ENCODE measurements at places on chromosomes 4 and X.
A peak's percentile ranks its signal among the peaks of the same experiment; 100 is the strongest.

GRCh38 chr4:61277785-61278760 is 77.9 kb downstream of the ADGRL3 start:
- DNase-seq = no peak

GRCh38 chr4:158018221-158018830 is 154.5 kb downstream of the GASK1B start:
- peak; percentile 39 for DNase-seq

DNA sequence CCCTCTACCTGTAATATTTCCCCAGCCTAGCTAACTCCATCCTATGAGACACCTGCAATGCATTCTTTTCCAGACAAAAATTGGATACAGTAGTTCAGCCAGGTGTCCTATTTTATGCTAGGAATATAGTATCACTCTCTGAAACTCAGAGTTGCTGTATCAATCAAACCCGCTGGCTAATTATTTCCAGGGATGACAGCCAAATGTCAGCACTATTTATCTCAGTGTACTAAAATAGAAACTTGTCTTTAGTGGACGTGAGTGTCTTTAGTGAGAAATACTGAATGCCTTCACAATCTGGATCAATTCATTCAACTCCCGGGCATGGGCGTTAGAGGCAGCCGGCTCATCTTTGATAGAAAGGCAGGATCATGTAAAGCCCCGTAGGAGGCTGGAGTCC is 196.2 kb downstream of the RBM46 start:
- no peak for DNase-seq

GRCh38 chr4:140611854-140612253 is 43.1 kb upstream of the UCP1 start:
- peak; percentile 5 for DNase-seq

DNA sequence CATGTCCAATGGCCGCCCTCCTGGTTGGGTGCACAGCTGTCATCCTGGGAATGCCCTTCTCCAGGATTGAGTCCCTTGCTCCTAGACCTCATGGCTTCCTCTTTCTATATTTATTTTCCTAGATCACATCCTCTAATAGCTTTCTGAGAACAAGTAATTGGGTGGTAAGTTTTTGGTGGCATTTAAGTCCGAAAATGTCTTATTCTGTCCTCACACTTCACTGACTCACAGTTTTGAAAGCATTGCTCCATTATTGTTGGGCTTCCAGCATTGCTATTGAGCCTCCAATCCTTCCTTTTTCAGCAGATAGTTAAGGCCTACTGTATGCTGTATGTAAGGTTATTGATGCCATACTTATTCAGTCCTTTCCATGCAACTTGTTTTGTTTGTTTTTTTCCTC is 25.9 kb downstream of the PGM2 start:
- DNase-seq = peak; percentile 83

All from suppressor macrophage treated with lipopolysaccharide for 4 hours (primary cell).